Ovary (tissue), 10 donors: ENCODE measurements at places on chromosomes 3 and 15. TPM values are rescaled to one million over a fixed set of nuclear protein-coding genes. Genes with fewer than 3 reads are reported as not detected.
A peak's percentile ranks its signal among the peaks of the same experiment; 100 is the strongest.

GRCh38 chr15:36358094-36358493 lies 221.3 kb upstream of the CDIN1 start:
- DNase-seq = no peak
- H3K4me3 ChIP-seq = no peak overlapping the region
- no peaks in the 10 kb centered on the region for H3K36me3 ChIP-seq
- no peak overlapping the region for H3K27ac ChIP-seq
- no peaks in the 10 kb centered on the region for H3K27me3 ChIP-seq

DNA sequence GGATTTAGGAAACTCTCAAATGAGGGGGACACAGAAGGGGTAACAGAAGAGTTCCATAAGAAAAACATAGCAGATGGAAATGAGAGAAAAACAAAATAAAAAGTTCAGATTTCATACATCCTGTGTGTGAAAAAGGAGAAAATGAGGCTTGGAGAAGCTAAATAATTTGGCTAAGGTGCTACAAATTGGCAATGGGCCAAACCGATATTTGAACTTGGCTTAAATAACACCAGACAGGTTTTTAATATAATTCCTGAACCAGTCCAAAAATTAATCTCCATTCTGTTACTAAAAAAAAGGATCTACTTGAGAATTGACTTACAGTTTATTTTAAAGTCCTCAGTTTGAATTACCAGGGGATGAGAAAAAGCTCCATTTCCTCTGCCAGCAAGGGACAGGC lies 342.9 kb upstream of the DPH6 start:
- H3K27me3 ChIP-seq = no peaks in the 10 kb centered on the region
- H3K36me3 ChIP-seq = no peaks in the 10 kb centered on the region
- no peaks in the 10 kb centered on the region for H3K4me1 ChIP-seq
- no peak overlapping the region for H3K27ac ChIP-seq

DNA sequence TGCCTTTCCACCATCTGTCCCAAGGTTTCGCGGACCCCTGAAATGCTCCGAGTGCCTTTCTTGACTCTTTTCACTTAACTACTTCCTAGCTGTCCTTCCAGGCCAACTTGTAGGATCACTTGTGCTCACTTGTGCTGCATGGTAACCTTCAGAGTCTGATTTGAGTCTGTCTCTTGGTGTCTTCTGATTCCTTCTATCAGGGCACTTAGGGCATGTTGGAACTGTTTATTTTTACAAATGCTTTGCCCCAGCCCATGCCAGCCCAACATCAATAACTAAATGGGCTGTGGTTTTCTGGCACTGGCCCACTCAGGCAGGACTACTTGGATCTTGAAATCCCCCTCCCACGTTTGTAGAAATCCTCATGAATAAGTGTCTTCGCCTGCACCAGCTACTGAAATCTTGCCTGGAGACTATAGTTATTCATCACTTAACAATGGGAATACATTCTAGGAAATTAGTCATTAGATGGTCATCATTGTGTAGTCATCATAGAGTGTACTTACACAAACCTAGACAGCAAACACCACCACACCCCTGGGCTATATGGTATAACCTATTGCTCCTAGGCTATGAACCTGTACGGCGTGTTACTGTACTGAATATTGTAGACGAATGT lies 123.1 kb upstream of the STRIT1 start:
- no peak overlapping the region for H3K4me3 ChIP-seq
- H3K27ac ChIP-seq = no peak overlapping the region
- H3K36me3 ChIP-seq = no peaks in the 10 kb centered on the region

DNA sequence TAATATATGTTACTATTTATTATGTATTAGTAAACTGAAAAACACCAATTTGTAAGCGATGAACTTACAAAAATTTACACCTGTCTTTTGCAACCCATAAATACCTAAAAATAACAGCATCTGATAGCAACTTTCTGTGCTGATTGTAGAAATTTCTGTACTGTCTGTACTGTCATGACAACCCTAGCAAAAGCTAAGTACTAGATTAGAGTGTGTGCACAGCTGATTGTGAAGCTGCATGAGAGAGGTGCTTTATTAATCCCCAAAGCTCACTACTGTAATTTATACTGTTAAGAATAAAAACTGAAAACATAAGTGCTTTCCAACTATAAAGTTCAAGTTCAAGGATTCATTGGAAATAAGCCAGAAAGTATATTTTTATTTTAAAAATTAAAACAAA lies 815 bp downstream of the BCL2A1 start:
- no peak for DNase-seq
- H3K4me1 ChIP-seq = no peaks in the 10 kb centered on the region

DNA sequence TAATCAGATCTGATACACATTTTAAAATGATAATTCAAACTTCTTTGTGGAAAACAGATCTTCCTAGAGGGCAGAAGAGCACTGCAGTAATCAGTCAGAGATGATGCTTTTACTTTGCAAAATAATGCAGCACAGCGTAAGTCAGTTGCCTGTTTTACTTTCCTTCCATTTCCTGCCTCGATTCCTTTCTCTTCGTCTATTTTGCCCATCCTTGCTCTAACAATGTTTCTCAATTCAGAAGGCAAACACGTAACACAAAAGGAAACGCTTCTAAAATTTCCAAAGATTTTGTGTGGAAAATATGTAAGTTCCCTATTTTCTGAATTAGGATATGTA lies 119.9 kb downstream of the P3H2 start:
- peaks cover 6% of the 10 kb centered on the region for H3K4me1 ChIP-seq
- H3K27me3 ChIP-seq = no peaks in the 10 kb centered on the region
- no peak overlapping the region for H3K27ac ChIP-seq
- H3K36me3 ChIP-seq = no peaks in the 10 kb centered on the region

DNA sequence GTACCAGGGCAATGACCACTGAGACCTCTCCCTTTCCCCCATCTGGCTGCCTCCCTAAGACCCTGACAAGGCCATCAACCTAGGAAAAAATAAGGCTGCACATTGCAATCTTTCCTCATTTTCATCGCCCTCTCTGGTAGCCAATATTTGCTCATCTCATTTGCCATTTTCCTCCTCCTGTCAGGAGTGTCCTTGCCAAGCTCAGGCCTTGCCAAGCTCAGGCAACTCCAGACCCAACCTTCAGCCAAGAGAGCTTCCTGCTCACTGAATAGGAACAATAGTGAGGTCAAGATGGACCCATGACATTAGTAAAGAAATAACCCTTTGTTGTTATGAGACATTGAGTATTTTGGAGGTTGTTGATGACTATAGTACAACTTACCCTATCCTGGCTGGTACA lies 380.3 kb downstream of the RSL24D1 start:
- no peaks in the 10 kb centered on the region for H3K4me1 ChIP-seq
- H3K4me3 ChIP-seq = no peak overlapping the region
- H3K36me3 ChIP-seq = no peaks in the 10 kb centered on the region
- no peak for DNase-seq

DNA sequence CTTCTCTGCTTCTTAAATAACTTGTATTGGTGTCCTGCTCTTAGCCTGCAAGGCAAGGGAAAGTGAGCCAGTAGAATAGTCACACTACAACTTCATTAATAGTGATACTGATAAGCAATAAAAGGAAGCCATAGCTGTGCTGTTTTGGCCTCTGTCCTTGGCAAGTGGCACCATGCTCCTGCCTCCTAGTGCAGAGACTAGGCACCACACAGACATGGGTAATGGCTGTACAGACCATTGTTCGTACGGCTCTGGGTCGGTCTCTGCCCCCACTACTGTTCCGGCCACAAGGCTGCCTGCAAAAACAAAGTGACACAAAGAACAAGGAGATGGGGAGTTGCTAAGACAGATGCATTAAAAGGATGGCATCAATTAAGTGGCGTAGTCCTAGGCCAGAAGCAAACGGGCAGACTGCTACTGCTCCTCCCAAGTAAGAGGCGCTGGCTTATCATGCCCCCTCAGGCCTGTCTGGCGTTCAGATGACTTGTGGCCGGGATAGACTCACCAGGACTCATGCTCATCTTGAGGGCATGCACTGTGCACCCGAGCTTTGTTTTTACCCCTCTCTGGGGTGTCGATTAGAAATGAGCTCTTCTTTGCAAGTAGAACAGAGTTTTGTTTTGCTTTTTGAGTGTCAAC lies 75.6 kb downstream of the TRAK1 start:
- no peak overlapping the region for H3K4me3 ChIP-seq
- H3K27ac ChIP-seq = no peak overlapping the region
- no peaks in the 10 kb centered on the region for H3K36me3 ChIP-seq
- no peaks in the 10 kb centered on the region for H3K4me1 ChIP-seq

GRCh38 chr3:150333477-150333876 lies 74.6 kb upstream of the TSC22D2 start:
- no peak overlapping the region for H3K4me3 ChIP-seq
- no peaks in the 10 kb centered on the region for H3K36me3 ChIP-seq
- H3K27ac ChIP-seq = no peak overlapping the region
- H3K27me3 ChIP-seq = no peaks in the 10 kb centered on the region

- H3K36me3 ChIP-seq = no peaks in the 10 kb centered on the region
- DNase-seq = peak; percentile 65
- peaks cover 7% of the 10 kb centered on the region for H3K4me1 ChIP-seq
- H3K27ac ChIP-seq = no peak overlapping the region
These were observed 15.0 kb downstream of the PTH1R start for GRCh38 chr3:46892285-46893145.

DNA sequence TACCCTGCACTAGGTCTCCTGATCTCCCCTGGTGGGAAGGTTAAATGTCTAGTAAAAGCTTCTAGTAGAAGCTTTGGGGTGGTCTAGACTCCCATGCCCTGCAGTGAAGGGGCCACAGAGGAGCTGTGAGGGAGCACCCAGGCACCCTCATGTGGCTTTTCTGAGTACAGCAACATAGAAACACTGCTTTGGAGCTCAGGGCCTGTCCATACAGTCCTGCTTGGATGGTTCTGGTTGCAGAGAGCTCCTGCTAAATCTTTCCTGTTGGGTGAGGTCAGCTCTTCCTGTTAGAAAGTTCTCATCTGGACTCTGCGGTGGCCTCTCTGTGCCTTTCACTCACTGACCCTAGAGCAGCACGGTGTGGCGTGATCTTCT lies 47.8 kb downstream of the GPD1L start:
- H3K4me3 ChIP-seq = no peak overlapping the region
- H3K27ac ChIP-seq = no peak overlapping the region
- H3K4me1 ChIP-seq = no peaks in the 10 kb centered on the region

DNA sequence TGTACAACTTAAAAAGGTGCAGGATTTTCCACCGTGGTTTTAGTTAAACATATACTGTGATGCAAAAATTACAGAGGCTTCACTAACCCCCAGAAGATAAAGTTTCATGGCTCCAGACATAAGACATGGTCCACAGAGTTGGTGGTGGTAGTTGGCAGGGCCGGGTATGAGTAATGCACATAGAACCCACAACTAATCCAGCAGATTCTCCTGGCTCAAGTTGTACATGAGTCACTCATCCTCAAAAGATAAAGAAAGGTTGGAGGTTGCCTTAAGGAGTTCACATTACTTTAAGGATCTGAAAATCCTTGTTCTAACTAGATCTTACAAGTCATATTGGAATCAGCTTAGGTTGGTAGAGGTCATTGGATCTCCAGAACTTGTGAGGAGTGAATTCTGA lies 98.3 kb upstream of the ZBTB20 start:
- no peak overlapping the region for H3K27ac ChIP-seq
- no peak for DNase-seq
- H3K4me3 ChIP-seq = no peak overlapping the region
- H3K27me3 ChIP-seq = no peaks in the 10 kb centered on the region
- no peaks in the 10 kb centered on the region for H3K4me1 ChIP-seq

GRCh38 chr15:99249270-99249841 lies at the start of gene TTC23:
TSS of gene TTC23 (minus strand) at chr15:99249581. CDS start at chr15:99228712, 20,869 bp downstream.
- peak within 1 kb of the TSS; percentile 71 for H3K4me3 ChIP-seq
- H3K27me3 ChIP-seq = no peaks in the 10 kb centered on the region
- H3K27ac ChIP-seq = peak within 1 kb of the TSS; percentile 4
- peaks cover 5% of the 10 kb centered on the region for H3K4me1 ChIP-seq
- no peak for DNase-seq
- no peaks in the 10 kb centered on the region for H3K36me3 ChIP-seq

- no peak overlapping the region for H3K4me3 ChIP-seq
- no peaks in the 10 kb centered on the region for H3K27me3 ChIP-seq
- DNase-seq = no peak
- H3K4me1 ChIP-seq = no peaks in the 10 kb centered on the region
These were observed 153.0 kb downstream of the ZNF621 start for GRCh38 chr3:40677749-40678148.

GRCh38 chr3:55647670-55648069 lies 160.6 kb upstream of the WNT5A start:
- no peak overlapping the region for H3K27ac ChIP-seq
- no peak for DNase-seq

DNA sequence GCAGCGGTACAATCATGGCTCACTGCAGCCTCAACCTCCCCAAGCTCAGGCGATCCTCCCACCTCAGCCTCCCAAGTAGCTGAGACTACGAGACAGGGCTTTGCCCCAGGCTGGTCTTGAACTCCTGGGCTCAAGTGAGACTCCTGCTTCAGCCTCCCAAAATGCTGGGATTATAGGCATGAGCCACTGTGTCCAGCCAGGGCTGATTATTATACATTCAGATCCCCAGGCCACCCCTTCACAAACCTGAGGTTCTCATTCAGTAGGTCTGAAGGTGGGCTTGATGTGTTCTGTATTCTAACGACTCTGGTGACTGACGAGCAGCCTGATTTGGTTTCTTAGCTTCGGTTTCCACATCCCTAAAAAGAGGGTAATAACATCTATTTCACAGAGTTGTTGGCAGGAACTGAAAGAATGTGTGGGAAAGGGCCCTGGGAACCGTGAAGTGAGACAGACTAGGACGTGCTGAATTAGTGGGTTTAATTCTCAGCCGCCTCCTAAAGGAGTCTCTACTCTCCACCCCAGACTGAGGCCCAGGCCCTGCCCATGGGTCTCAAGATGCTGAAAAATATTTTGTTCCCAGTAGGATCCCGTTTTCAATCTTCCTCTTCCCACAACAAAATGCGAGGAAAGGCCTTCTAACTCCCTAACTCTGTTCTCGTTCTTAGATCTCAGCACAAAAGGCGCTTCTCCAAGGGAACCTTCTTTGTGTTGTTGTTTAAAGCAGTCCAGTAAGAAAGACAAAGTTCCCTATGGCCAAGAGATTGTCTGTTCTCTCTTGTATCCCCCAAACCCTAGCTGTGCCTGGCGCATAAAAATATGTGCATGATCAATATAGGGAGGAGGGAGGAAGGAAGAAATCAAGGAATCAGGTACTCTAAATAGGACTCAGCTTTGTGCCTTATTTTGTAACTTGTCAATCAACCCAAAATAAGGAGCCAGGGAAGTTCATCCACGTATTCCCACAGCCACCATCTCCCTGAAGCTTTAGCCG lies 210.0 kb upstream of the TOPAZ1 start:
- no peaks in the 10 kb centered on the region for H3K27me3 ChIP-seq
- no peak overlapping the region for H3K4me3 ChIP-seq
- no peaks in the 10 kb centered on the region for H3K36me3 ChIP-seq
- DNase-seq = no peak
- H3K27ac ChIP-seq = no peak overlapping the region
- no peaks in the 10 kb centered on the region for H3K4me1 ChIP-seq

GRCh38 chr3:169868369-169868768 lies 1.4 kb downstream of the LRRC31 start:
- no peaks in the 10 kb centered on the region for H3K27me3 ChIP-seq
- H3K4me1 ChIP-seq = no peaks in the 10 kb centered on the region
- H3K27ac ChIP-seq = no peak overlapping the region
- H3K4me3 ChIP-seq = no peak overlapping the region
- no peak for DNase-seq
- H3K36me3 ChIP-seq = no peaks in the 10 kb centered on the region

- no peaks in the 10 kb centered on the region for H3K27me3 ChIP-seq
- no peaks in the 10 kb centered on the region for H3K4me1 ChIP-seq
- no peak overlapping the region for H3K4me3 ChIP-seq
- no peak overlapping the region for H3K27ac ChIP-seq
These were observed 35.6 kb downstream of the APBA2 start for GRCh38 chr15:28921336-28921735.

Gene ALDH1L1
- polyA plus RNA-seq = 8.3 TPM

Gene FANCD2
- 4.3 TPM for polyA plus RNA-seq

Gene LMAN1L
- polyA plus RNA-seq = not detected

Gene PLXND1
- 120 TPM for polyA plus RNA-seq

Gene LRRIQ4
- 0.05 TPM for polyA plus RNA-seq

Gene FGF7
- 45.3 TPM for polyA plus RNA-seq
